ENCODE measurements at places on chromosomes 5 and 9. TPM values are rescaled to one million over a fixed set of nuclear protein-coding genes. Genes with fewer than 3 reads are reported as not detected.

Gene ANKRD18A
- 3.9 TPM for total RNA-seq

Gene KCNN2
- not detected for total RNA-seq

GRCh38 chr9:11992866-11993265 lies 700.3 kb upstream of the TYRP1 start:
- DNase-seq: no peak

Gene C5orf52
- total RNA-seq: not detected

GRCh38 chr5:102119252-102119651 lies 176.8 kb downstream of the SLCO4C1 start:
- no peak for DNase-seq

Data from activated naive CD8-positive, alpha-beta T cell treated with anti-CD3 and anti-CD28 coated beads for 36 hours (primary cell).